ENCODE measurements at places on chromosomes 3 and 15.

DNA sequence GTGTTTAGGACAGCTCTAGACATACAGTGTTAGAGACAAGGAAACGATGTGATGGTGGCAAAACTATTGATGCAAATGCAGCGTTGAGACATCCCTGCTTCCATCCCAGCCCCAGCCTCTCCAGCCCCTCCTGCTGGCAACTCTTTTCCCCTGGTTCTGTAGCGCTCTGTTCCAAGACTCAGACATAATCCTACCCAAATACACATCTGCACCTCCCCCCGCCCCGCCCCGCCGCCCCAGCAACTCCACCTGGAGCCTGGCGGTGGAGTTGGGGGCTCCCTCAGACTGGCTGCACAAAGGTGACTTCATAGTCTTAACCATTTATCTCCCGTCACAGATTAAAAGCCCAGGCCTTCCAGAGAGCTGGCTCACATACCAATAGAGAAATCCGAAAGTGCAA lies 7.2 kb upstream of the SEC22A start:
- DNase-seq: peak; percentile 17

DNA sequence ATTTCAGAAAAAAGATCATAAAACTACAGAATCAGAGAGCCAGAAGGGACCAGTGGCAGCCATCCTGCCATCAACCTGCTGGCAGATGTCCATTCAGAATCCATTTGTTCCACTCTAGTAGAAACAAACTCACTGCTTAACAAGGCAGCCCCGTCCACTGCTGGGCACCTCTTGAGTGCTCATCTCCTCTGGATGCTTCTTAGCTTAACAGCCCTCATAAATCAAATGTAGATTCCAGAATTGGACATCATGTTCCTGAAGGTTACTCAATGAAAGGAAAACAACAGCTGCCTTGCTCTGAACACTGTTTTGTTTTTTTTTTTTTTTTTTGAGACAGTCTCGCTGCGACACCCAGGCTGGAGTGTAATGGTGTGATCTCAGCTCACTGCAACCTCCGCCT lies 37.3 kb downstream of the ABCC5 start:
- no peak for DNase-seq

GRCh38 chr3:57892423-57892822 lies 115.8 kb upstream of the FLNB start:
- DNase-seq: peak; percentile 37

DNA sequence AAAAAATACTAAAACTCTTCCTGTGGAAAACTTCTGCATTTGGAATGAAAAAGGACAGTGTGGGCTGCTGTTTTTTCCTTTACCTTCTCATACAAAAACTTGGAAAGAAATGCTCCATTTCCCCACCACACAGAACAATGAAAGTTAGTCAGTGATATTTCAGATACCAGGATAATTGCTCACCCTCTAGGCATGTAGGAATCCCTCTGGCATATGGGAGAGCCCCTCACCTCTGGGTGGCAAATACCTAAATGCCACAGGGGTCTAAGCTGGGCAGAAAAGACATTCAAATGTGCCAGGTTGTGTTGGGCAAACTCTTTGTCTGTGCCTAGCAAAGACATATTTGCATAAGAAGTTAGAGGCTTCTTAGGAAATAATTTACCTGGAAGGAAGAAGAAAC lies 560.3 kb upstream of the NR2F2 start:
- DNase-seq: peak; percentile 5

DNA sequence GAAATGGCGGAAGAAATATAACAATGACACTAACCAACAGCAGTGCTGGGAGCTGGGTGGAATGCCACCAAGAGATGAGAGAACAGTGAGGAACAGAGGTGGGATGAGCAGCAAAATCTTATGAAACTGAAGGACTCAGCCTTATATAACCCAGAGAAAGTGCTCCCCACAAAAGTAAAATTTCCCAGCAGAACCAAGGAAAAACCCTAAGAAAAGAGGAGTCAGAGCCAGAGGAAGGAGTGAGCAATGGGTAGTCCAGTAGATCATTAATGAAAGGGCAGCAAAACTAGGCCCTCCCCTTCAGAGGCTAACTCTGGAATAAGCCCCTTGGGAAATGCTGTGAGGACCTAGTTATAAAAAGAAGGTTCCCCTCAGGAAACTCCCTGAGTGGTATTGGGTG lies 24.7 kb upstream of the UBE2E1 start:
- DNase-seq: no peak

- DNase-seq: no peak
These were observed 475.4 kb upstream of the CNTN3 start for GRCh38 chr3:75089841-75090240.

GRCh38 chr3:53645754-53646153 lies 151.3 kb downstream of the CACNA1D start:
- no peak for DNase-seq

All from brain microvascular endothelial cell (primary cell).